ENCODE measurements at places on chromosomes 2 and 18. TPM values are rescaled to one million over a fixed set of nuclear protein-coding genes. Genes with fewer than 3 reads are reported as not detected.

The MC5R gene
- polyA plus RNA-seq = not detected

DNA sequence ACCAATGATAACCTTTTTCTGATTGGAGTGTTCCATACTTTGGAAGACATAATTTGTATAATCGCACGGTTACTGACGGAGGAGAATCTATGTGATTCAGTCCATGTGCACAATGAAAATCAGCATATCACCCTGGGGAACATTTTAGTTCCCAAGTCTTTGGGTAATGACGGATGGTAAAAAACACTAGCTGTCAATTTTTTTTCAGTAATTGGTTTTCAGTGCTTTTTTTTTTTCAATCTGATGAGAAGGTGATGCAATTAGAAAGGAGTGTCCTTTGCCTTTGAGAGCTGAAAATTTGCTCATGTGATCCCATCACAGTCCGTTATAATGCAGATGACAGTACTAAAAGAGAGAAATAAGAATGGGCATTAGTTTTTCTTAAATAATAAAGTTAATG, 51.9 kb upstream of the THOC1 start:
- DNase-seq = no peak

The SEMA4C gene
- 17.0 TPM for polyA plus RNA-seq

DNA sequence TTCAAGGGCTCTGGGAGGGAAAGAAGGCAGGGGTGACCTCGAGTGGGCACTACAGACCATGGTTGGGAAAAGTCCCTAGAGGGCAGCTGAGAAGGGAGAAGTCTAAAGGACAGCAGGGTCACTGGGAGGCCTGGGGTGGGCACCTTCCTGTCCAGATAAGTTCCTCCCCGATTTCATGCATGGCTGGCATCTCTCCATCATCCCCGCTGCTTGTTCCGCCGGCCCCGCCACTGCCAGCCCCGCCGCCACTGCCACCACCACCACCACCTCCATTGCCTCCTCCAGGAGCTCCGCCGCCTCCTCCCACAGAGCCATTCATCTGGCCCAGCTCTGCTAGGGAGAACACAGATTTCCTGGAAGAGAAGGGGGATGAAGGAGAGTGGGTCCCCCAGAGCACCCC, 53.6 kb downstream of the MTHFD2 start:
- no peak for DNase-seq

- no peak for DNase-seq
Observed at GRCh38 chr18:67476585-67476984, 39.9 kb downstream of the DSEL start.

DNA sequence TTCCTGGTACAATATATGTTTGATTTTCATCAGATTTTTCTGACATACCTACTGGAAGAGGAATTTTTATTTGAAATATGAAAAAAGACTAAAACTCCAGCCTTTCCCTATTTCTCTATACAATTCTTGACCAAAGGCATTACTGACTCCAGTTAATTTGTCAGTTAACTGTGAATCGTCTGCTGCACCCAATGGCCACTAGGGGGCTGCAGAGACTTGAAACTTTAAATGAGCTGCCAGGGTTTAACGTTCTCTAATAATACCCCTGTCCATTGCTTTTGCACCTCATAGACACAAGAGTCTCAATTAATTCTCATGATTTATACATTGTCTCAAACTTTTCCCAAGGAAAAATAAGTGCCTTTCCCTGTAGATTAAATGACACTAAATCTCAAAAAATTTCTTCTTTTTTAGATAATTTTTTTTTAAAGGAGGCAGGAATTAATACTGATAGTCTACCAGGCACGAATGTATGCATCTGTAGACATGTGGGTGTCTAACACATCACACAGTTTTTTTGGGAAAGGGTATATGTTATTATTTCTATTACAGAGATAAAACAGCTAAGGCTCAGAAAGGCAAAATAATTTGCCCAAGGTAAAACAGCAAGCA, 1.8 kb upstream of the ALK start:
- DNase-seq = peak; percentile 41

The DNAJC5G gene
- 1.8 TPM for polyA plus RNA-seq

- DNase-seq = no peak
Observed at GRCh38 chr18:54830260-54830659, 2.0 kb downstream of the RAB27B start.

DNA sequence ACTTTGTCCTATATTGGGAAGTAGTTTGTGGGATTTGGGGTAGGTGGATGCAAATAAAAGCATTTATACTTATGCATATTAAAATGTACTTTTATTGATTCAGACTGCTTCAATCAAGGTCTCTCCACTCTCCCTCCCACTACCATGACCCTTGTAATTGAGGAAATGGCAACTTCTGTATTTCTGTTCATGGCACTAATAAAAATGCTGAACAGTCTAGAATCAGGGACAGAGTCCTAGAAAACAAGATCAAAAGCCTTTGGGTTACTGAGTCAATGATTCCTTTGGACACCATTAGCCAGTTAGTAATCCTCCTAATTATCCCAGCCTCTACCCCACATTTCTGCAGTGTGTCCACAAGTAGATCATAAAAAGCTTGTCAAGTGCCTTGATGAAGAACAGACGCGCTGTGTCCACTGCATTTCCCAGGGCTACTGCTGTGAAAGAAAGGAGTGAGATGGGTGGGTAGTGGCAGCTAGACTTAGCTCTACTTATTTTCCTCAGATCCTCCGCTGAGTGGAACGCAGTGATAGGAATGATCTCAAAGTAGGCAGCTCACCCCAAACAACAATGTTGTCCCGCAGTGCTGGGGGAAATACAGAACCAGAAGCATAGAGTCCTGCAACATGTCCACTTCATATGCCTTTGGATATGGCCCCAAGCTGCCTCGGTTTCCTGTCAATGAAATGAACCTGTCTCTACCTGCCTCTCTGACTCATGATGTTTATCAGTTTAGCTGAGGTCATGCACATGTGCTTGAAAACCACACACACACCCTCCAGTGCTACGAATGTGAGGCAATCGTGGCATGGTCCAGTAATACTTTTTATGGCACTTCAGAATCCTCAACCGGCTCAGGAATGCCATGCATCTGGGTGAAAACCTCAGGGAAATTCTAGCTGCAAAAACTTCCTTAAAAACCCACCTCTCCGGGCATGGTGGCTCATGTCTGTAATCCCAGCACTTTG, 115.5 kb downstream of the COL6A3 start:
- no peak for DNase-seq

The NGEF gene
- 0.15 TPM for polyA plus RNA-seq

DNA sequence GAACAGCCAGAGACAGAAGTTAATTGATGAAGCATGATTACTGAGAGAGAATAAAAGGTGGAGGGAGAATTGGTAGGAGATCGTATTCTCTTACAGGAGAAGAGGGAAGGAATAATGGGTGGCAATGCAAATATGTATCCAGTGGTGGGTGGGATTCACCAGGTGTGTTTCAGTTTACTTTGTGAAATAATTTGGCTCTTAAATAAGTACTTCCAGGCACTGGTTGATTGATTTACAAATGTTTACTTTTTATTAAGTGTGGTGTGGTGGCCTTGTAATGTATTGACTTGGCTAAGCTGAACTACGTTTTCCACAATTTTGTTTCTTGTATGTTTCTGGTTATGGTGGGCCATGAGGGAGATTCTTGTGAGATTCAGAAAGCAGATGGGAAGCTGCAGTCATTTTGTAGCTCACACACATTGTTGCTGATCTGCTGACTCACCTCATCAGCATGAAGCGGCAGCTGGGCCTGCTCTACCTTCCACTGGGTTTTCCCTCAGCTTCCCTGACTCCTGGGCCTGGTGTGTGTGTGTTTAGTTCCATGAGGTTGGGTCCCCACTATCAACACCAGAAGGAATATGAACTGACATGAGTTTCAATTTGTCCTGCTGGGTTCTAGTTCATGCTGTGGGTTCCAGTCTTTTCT, 32.6 kb downstream of the MYL12B start:
- no peak for DNase-seq

DNA sequence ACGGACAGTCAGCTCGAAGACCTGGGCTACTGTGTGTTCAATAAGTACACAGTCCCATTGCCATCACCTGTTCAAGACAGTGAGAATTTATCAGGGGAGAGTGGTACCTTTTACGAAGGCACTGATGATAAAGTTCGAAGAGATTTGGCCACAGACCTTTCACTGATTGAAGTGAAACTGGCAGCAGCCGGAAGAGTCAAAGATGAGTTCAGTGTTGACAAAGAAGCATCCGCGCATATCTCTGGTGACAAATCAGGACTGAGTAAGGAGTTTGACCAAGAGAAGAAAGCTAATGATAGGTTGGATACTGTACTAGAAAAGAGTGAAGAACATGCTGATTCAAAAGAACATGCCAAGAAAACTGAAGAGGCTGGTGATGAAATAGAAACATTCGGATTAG, 76.9 kb upstream of the UNC80 start:
- DNase-seq = no peak

DNA sequence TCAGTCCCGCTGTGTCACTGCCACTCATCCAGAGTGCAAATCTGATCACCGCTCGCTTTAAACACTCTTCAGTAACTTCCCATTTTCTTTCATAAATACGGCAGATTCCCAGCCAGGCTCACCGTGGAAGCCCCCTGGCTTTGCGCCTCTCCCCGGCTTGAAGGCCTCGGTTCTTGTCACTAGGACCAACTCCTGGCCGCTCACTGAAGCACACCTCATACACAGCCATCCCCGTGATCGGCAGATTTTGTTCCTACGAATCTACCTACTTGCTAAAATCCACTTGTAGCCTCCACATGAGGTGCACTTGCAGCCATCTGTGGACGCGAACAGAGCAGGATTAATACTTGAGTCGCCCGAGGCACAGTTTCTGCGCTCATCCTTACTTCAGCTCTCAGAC, 462.4 kb upstream of the MYT1L start:
- no peak for DNase-seq

DNA sequence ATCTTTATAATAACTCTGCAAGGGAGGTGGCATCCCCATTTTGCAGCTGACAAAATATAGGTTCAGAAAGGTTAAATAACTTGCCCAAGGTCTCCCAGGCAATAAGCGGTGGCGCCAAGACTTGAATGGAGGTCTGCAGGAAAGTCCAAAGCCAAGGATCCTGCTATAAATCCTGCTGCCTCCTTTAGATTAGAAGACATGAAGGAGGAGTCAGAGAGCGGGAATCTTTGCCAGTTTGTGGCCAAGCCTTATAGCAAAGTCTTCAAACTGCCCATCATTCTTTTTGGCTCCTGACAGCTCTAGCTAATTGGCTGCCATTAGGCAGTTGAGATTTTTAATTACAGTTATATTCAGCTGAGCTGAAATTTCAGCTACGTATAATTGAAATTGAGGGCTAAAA, 114.3 kb downstream of the C1D start:
- DNase-seq = no peak

The SEMA4F gene
- 0.95 TPM for polyA plus RNA-seq

- DNase-seq = no peak
Observed at GRCh38 chr2:140383781-140384180, 1603.6 kb upstream of the NXPH2 start.

DNA sequence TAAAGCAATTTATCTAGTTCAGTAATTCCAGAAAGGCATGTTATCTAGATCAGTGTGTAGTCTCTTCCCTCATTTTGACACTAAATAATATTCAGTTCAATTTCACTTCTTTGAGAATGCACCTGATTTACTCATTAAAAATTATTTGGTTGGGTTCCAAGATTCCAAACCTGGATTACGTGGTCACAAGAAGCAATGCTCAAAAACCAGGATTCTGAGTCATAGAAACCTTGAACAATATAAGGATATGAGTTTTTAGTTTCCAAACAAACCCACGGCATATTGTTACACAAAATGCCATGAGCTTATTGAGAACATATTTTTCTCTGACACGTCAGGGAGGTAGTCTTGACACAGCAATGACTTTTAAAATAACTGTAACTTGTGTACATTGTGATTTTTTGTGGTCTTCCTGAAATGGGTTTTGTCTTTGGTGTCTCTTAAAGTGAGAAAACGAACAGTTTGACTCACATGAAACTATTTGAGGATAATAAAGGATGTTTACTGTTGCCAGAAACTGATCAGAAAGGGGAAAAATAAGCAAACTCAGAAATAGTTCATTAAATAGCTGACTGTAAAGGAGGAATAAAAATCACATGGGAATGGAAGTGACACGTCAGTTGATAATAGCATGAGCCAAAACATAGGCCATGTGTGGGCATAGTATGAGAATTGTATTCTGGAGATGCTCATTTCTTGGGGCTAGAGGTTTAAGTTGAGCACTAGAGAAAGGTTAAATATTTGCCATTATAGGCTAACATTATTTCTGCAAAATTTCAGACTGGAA, 617.7 kb upstream of the CDH2 start:
- no peak for DNase-seq

The PPP4R3B gene
- 17.7 TPM for polyA plus RNA-seq

DNA sequence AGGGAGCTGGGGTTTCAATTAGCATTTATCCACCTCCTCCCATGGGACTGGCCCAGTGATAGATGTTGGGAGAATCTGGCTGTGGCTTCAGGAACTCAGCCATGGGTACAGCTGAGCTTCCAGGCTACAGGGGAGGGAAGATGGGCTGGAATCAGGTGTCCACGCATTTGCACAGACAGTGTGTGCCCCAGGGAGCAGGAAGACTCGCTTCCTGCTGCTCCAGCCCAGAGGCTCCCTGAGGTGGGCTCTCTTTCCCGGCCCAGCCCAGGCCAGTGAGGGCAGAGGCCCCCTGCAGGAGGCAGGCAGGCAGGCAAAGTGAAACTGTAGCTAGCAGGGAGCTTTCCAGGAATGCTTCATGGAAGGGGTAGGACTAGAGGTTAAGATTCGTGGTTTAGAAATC, 28.7 kb downstream of the DYSF start:
- DNase-seq = no peak

The MC4R gene
- polyA plus RNA-seq = not detected

- DNase-seq = no peak
Observed at GRCh38 chr2:88885679-88886416, 194.4 kb downstream of the RPIA start.

DNA sequence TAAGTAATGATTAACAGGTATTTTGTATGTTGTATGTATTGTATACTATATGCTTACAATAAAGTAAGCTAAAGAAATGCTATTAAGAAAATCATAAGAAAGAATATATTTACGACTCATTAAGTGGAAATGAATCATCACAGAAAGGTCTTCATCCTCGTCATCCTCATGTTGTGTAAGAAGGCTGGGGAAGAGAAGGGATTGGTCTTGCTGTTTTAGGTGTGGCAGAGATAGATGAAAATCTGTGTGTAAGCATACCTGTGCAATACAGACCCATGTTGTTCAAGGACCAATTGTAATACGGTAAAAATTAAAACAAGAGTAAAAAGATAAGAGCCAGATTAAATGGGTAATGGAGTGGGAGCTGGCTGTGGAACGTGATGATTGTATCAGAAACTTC, 16.6 kb downstream of the SLC35F5 start:
- no peak for DNase-seq

DNA sequence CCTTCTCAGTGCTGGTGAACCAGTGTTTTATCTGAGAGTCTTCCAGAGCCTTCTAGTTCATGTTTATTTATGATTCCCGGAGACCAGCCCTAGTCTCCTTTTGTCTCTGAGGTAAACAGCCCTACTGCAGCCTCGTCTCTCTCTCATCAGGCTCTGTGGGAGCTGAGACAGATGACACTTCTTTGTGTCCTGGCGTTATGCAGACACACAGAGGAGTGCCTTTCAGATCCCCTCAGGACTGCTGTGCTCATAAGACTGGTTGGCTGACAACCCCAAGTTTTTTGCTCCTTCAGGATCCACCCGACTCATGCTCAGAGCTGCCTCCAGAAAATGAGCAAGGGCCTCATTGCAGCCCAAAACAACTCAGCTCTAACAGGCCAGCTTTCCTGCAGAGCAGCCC, 523.8 kb upstream of the SPHKAP start:
- DNase-seq = no peak
